ENCODE measurements at places on chromosomes 1 and 21.
A peak's percentile ranks its signal among the peaks of the same experiment; 100 is the strongest.

DNA sequence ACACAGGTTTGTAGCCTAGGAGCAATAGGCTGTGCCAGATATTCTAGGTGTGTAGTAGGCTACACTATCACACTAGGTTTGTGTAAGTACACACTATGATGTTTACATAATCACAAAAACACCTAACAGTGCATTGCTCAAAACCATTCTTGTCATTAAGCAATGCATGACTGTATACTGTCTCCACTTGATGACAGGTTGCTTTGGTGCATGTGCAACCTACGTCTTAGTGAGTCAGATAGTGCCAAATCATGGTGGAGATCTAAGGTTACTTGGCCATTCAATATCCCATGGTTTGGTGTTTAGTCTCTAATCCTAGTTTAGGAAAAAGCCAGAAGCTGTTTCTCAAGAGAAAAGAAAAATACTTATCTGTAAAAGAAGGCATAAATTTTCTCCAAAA is 181.1 kb downstream of the KCNK2 start:
- no peak for DNase-seq

DNA sequence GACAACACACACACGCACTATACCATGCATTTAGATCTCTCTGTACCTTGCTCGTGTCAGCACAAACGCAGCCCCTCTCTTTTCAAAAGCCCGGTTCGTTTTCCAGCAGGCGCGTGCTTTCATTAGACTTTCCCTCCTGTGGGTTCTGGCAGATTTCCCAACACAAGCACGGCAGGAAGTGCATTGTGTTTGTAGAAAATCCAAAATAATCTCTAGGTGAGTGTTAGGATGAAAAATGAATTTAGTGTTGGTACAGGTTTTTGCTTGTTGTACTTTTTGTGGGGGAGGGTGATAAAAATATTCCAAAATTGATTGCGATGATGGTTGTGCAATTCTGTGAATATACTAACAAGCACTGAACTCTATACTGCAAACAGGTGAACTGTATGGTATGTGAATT is 54.1 kb upstream of the POFUT2 start:
- no peak for DNase-seq

DNA sequence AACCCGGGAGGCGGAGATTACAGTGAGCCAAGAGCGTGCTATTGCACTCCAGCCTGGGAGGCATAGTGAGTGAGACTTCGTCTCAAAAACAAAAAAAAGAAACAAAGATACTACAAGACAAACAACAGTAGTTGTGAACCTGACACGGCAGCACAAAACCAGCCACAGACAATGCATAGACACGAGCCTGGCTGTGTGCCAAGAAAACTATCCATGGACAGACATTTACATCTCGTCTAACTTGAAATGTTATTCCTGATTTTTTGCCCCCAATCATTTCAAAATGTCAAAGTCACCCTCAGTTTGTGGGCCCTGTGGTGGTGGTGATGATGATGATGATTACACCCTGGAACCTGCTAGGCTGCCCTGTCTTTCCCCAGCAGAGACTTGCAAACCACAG is 6.3 kb downstream of the KLHL21 start:
- DNase-seq = no peak

GRCh38 chr1:196056966-196057365 is 551.3 kb downstream of the KCNT2 start:
- DNase-seq = no peak

DNA sequence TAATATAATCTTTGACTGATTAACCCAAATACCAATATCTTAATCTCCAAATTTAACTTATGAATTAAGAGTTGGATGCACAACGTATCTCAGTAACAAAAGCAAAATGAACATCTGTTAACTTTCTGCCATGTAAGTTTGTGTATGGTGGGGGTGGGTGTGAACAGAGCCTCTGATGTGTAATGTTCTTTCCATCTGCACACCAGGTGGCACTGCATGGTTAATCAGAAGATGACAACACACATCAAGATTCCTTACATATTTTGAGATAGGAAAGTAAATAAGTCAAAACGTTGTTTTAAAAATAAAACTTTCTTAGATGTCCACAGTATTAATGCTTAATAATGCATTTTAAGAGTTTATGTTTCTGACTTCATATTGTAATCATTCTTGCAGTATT is 251.9 kb downstream of the DPYD start:
- DNase-seq = no peak

DNA sequence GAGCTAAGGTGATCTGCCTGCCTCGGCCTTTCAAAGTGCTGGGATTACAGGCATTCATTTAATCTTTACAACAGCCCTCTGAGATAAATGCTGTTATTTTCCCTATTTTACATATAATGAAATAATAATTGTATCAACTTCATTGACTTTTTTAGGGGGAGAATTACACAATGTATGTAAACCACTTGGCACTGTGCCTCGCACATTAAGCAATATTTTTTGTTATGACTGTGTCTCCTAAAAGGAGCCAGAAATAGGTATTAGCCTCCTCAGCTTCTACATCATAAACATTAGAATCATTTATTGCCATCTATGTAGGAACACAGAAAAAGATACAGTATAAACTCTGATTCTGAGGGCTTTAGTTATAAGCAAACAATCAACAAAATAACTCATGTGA is 1.1 kb upstream of the DNAJC28 start:
- no peak for DNase-seq

GRCh38 chr1:214014730-214015129 is 27.0 kb downstream of the PROX1 start:
- no peak for DNase-seq

- no peak for DNase-seq
Measured at GRCh38 chr1:233019778-233020325, 69.4 kb downstream of the NTPCR start.

- DNase-seq = no peak
Measured at GRCh38 chr1:110433803-110434202, 17.1 kb upstream of the PROK1 start.

- DNase-seq = no peak
Measured at GRCh38 chr1:29620631-29621030, 384.3 kb downstream of the PTPRU start.

- no peak for DNase-seq
Measured at GRCh38 chr1:34670982-34671381, 83.9 kb upstream of the GJB5 start.

DNA sequence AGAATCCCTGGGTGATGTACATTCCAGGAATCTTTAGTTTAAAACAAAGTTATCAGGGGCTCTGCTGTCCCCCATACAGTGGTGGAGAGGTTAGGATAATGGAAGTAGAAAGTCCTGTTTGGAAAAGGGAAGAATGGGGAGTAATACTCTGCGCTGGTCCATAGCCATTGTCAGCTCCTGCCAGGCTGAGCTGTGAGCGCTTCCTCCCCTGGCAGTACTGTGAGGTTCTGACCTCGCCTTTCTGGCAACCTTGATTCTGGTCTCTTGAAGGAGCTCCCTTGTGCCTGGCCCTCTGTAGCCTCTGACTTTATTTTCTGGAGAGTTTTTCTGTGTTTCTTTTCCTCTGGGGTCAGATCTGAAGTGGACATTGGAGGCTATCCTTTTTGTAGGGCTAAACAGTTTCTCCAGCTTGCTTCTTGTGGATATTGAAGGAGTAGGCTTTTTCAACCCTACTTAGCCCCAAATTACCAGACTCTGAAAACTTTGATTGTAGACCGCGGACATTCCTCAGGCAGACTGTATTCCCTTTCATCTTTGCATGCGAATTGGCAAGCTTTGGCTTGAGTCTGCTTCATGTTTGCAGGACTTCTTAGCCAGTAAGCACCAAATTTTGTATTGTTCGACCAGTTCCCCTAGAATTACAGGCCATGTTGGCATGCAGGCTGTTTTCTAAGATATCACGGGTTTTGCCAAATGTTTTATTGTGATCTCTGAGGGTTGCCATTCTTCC is 13.8 kb downstream of the UBE4B start:
- no peak for DNase-seq

- DNase-seq = no peak
Measured at GRCh38 chr1:105004515-105004914, 1254.8 kb downstream of the AMY1C start.

GRCh38 chr1:76209648-76210047 is 135.1 kb downstream of the ST6GALNAC3 start:
- DNase-seq = no peak

GRCh38 chr21:44893278-44893556 is 19.7 kb upstream of the PTTG1IP start:
- no peak for DNase-seq

- no peak for DNase-seq
Measured at GRCh38 chr1:228865627-228866330, 130.5 kb downstream of the RHOU start.

- DNase-seq = no peak
Measured at GRCh38 chr1:59063501-59063900, 233.4 kb upstream of the FGGY start.

DNA sequence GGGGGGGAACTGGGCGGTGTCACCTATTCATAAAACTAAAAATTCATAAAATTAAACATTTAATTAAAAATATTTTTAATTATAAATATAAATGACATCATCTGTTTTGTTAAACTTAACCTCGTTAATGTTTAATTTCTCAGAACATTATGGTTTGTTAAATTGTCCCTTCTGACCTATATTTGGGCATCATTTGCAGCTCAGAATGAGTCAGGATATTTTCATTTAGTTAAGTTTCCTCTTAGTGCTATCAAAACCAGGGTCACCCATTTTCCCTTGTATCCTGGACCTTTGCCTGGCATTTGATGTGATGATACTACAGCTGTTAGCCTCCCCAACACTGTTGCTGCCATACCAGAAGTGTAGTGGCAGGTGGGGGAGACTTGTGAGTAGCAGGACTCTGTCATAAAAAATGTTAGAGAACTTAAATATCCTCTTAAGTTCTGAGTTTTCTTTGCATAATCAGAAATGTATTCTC is 30.3 kb downstream of the TSNAX start:
- DNase-seq = no peak

DNA sequence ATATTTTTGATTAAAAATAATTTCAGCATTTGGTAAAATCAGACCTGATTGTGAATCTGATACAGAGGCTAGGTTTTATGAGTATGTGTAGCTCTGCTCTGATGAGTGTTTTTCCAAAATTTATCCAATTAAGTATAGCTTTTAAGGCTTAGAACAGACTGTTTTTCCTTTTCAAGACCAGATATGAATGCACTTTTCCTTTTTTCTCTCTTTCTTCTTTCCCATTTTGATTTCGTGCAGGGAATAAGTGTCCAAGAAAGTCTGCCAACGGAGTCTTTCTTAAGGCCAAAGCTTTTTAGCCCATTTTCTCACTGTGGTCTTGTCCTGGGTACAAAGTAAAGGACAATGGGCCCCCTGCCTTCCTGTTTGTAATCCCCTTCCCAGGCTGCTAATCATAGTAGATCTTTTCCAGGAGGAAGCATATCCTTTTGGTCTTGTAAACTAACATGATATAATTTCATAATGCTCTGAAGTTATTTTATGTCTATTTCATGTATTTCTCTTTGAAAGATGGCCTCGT is 2.9 kb downstream of the KIF1B start:
- DNase-seq = no peak

- peak; percentile 56 for DNase-seq
Measured at GRCh38 chr1:86833461-86834215, 80.3 kb downstream of the SELENOF start.

Data from stimulated activated naive CD8-positive, alpha-beta T cell treated with anti-CD3 and anti-CD28 coated beads, Interleukin-15, Interleukin-2, amounts not matched to agents 100 U/mL and 50 U/mL, for 24 hours (primary cell).